ENCODE measurements at places on chromosomes 11 and 22. TPM values are rescaled to one million over a fixed set of nuclear protein-coding genes. Genes with fewer than 3 reads are reported as not detected.

- no peaks in the 10 kb centered on the region for H3K27me3 ChIP-seq
- no peak for DNase-seq
Observed at GRCh38 chr11:73598719-73599379, 937 bp upstream of the FAM168A start.

GRCh38 chr11:83663446-83663845, 377.3 kb upstream of the CCDC90B start:
- H3K4me1 ChIP-seq, result no peaks in the 10 kb centered on the region
- no peaks in the 10 kb centered on the region for H3K27me3 ChIP-seq
- H3K27ac ChIP-seq, result no peak overlapping the region
- no peaks in the 10 kb centered on the region for H3K36me3 ChIP-seq
- H3K4me3 ChIP-seq, result no peak overlapping the region

GRCh38 chr11:117418737-117419481, 91.3 kb downstream of the CEP164 start:
- H3K36me3 ChIP-seq, result no peaks in the 10 kb centered on the region
- H3K4me3 ChIP-seq, result no peak overlapping the region
- no peak for DNase-seq
- H3K4me1 ChIP-seq, result no peaks in the 10 kb centered on the region
- no peaks in the 10 kb centered on the region for H3K27me3 ChIP-seq

The MGAT3 gene
- 1.1 TPM for total RNA-seq

DNA sequence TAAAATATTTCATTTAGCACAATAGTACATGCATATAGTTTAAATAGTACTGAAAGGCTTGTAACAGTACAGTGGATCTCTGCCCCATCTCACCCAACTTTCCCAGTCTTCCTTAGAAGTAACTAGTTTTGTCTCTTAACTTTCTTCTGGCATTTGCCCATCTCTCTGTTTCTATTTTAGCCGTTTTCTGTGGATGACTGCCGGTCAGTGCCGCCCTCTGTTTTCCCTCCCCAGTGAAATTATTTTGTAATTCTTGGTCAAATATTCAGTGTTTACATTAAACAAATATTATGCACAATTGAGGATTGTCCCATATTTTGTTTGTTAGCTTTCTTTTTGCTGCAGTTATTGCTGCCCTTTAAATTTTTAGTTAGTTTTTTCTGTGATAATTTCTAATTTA, 8.3 kb downstream of the PDHX start:
- DNase-seq, result no peak
- H3K27ac ChIP-seq, result no peak overlapping the region
- no peaks in the 10 kb centered on the region for H3K36me3 ChIP-seq
- H3K4me3 ChIP-seq, result no peak overlapping the region
- H3K4me1 ChIP-seq, result peaks cover 4% of the 10 kb centered on the region
- H3K27me3 ChIP-seq, result no peaks in the 10 kb centered on the region

GRCh38 chr11:111520560-111520959, 6.0 kb downstream of the HOATZ start:
- no peaks in the 10 kb centered on the region for H3K4me1 ChIP-seq
- no peak overlapping the region for H3K27ac ChIP-seq
- H3K4me3 ChIP-seq, result no peak overlapping the region

- no peak for DNase-seq
- H3K27ac ChIP-seq, result no peak overlapping the region
- H3K36me3 ChIP-seq, result no peaks in the 10 kb centered on the region
Observed at GRCh38 chr11:61744181-61744580, 8.3 kb upstream of the MYRF start.

The TMEM126B gene
- total RNA-seq, result 36.8 TPM

DNA sequence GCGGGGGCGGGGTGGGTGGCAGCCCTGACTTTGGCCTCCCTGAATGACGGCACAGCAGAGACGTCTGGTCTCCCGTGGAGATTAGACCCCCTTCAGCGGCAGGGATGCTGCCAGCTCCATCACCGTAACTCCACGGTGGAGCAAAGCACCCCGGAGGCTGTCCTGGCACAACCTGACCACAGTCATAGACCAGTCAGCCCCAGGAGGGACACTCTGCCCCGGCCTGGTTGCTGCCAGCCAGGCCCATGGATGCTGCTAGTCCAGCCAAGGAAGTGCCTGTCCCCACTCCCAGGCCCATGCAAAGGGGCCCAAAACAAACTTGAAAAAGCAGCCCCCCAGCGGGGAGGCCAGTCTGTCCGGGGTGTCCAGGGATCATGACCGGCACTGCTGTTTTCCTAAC, 11.5 kb upstream of the ANO1 start:
- no peak for DNase-seq
- no peaks in the 10 kb centered on the region for H3K27me3 ChIP-seq
- H3K4me1 ChIP-seq, result peaks cover 6% of the 10 kb centered on the region
- no peak overlapping the region for H3K4me3 ChIP-seq

The PDGFB gene
- total RNA-seq, result 10.8 TPM

The TUB gene
- total RNA-seq, result 8.9 TPM

- no peaks in the 10 kb centered on the region for H3K36me3 ChIP-seq
- H3K27ac ChIP-seq, result no peak overlapping the region
- no peak for DNase-seq
- H3K27me3 ChIP-seq, result no peaks in the 10 kb centered on the region
- H3K4me3 ChIP-seq, result no peak overlapping the region
Observed at GRCh38 chr22:44102121-44102520, 78.0 kb downstream of the PARVB start.

- no peak for DNase-seq
- H3K4me1 ChIP-seq, result peaks cover 25% of the 10 kb centered on the region
- peak overlapping the region; percentile 71 for H3K27ac ChIP-seq
- H3K27me3 ChIP-seq, result no peaks in the 10 kb centered on the region
- no peaks in the 10 kb centered on the region for H3K36me3 ChIP-seq
Observed at GRCh38 chr11:74611369-74611861, 19.0 kb downstream of the POLD3 start.

DNA sequence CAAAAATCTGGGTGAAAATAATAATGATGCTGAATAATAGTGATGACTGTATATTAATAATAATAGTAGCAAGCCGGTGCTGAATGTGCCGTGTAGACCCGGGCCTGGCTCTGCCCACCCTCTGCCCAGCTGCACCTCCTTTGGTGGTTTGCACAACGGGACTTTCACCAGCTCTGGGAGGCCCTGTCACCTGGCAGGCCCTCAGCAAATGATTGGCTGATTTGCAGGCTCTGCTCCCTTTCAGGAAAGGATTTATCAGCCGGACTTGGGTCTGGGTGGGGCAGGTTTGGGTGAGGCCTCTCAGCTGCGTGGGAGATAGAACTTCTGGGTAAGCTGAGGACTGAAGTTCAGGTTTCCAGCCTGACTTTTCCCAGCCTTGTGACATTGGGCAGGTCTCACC, 21.4 kb downstream of the KIAA1671 start:
- H3K27ac ChIP-seq, result no peak overlapping the region
- no peaks in the 10 kb centered on the region for H3K36me3 ChIP-seq
- H3K4me1 ChIP-seq, result peaks cover 21% of the 10 kb centered on the region
- no peak overlapping the region for H3K4me3 ChIP-seq
- H3K27me3 ChIP-seq, result no peaks in the 10 kb centered on the region
- DNase-seq, result no peak

The HNRNPUL2 gene
- total RNA-seq, result 41.8 TPM

GRCh38 chr22:41833369-41834004, 582 bp downstream of the SREBF2 start:
- H3K4me1 ChIP-seq, result peaks cover 7% of the 10 kb centered on the region
- peak overlapping the region; percentile 96 for H3K4me3 ChIP-seq
- no peaks in the 10 kb centered on the region for H3K27me3 ChIP-seq

DNA sequence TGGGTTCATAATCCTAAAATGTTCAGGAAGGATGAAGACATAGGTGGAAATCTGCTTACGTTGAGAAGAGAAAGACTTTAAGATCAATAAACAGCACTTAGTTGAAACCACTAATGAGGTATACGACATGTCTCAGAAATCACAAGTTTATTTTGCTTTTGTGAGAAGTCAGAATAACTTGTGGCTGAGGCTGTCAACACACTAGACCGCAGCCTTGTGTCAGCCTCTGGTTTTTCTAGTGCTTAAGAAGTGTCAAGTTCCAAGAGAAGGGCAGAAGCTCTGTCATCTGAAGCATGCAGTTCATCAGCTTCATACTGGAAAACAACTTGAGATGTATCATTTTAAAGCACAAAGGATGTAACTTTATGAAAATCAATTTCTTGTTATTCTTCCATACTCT, 420.9 kb downstream of the METTL15 start:
- no peak overlapping the region for H3K27ac ChIP-seq
- DNase-seq, result no peak
- H3K27me3 ChIP-seq, result no peaks in the 10 kb centered on the region
- H3K36me3 ChIP-seq, result no peaks in the 10 kb centered on the region

The INSC gene
- total RNA-seq, result 0.35 TPM

GRCh38 chr11:117633976-117634755, 162.8 kb downstream of the DSCAML1 start:
- H3K4me3 ChIP-seq, result no peak overlapping the region
- no peak for DNase-seq
- no peaks in the 10 kb centered on the region for H3K4me1 ChIP-seq
- H3K27ac ChIP-seq, result no peak overlapping the region
- H3K27me3 ChIP-seq, result no peaks in the 10 kb centered on the region

DNA sequence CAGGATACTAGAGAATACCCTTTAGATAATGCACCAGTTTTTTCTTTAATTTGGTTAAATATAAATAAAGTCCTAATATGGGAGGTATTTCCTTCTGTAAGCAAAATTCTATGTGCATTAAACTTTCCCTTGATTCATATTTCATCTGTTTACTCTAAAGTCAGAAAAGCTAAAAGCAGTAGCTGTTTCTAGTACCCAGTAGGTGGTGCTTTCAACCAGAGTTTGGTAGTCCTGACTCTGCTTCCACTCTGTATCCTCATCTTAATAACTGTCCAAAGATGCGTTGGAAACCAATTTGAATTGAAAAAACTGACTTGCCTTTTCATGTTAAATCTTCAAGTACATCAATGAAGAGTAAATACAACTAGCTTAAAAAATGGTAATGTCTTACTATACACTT, 1065.2 kb downstream of the JRKL start:
- H3K27me3 ChIP-seq, result no peaks in the 10 kb centered on the region
- H3K4me1 ChIP-seq, result no peaks in the 10 kb centered on the region
- no peak overlapping the region for H3K27ac ChIP-seq
- DNase-seq, result no peak
- no peaks in the 10 kb centered on the region for H3K36me3 ChIP-seq
- H3K4me3 ChIP-seq, result no peak overlapping the region

The OR8G5 gene
- not detected for total RNA-seq

DNA sequence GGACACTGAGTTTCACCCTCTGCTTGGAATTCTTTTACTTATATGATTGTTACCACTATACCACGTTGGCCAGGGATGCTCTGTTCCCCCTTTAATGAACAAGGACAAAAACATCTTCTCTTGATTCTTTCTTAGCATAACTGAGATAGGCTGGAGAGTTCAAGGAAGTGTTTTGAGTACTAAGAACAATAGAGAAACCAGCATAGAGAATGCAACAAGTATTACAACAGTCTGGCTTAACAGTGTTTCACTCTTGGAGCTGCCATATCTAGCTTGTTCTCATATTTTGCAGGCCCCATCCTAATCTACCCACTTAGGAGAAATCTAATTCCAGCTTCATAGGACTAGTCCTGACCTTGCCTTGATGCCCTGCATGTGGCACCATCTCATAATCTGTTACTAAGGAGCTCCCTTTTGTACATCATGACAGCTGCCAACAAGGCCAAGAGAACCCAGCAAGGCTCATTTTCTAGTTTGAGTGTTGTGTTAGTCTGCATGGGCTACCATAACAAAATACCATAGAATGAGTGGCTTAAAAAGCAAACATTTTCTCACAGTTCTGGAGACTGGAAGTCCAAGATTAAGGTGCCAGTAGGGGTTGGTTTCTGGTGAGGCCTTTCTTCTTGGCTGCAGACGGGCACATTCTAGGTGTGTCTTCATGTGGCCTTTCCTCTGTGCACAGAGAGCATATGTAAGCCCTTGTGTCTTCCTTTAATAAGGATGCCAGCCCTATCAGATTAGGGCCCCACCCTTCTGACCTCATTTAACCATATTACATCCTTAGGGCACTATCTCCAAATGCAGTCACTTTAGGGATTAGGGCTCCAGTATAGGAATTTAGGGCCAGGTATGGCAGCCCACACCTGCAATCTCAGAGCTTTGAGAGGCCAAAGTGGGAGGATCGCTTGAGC, 37.8 kb downstream of the PACS1 start:
- no peaks in the 10 kb centered on the region for H3K4me1 ChIP-seq
- H3K4me3 ChIP-seq, result no peak overlapping the region
- H3K27me3 ChIP-seq, result no peaks in the 10 kb centered on the region
- H3K27ac ChIP-seq, result no peak overlapping the region

The TEX54 gene
- not detected for total RNA-seq

GRCh38 chr11:106957030-106957482, 61.2 kb downstream of the GUCY1A2 start:
- H3K4me3 ChIP-seq, result no peak overlapping the region
- H3K36me3 ChIP-seq, result no peaks in the 10 kb centered on the region
- no peak overlapping the region for H3K27ac ChIP-seq
- no peak for DNase-seq
- H3K4me1 ChIP-seq, result no peaks in the 10 kb centered on the region
- H3K27me3 ChIP-seq, result no peaks in the 10 kb centered on the region

DNA sequence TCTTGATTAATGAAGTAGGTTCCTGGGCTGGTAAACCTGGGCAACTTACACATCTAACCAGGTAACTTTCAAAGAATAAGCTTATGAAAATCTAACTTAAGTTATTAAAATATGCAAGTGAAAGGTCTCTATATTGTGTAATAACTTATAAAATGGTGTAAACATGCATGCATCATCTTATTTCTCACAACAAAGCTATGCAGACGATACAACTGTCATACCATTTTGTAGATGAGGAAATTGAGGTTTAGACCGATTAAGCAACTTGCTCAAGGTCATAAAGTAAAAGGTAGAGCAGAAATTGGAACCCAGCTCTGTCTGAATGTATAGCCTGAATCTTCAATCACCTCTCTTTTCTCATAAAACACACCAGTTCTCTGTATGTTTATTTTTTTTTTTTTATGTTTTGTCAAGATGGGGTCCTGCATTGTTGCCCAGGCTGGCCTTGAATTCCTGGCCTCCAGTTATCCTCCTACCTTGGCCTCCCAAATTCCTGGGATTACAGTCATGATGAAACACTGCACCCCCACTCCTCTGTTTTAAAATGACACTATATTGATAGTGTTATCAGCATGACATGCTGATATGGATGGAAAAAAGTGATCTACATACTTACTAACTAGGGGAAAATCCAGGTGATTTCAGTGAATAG, 109.6 kb downstream of the SGSM3 start:
- no peak overlapping the region for H3K4me3 ChIP-seq
- no peak overlapping the region for H3K27ac ChIP-seq
- DNase-seq, result no peak
- H3K4me1 ChIP-seq, result peaks cover 22% of the 10 kb centered on the region
